ENCODE measurements at places on chromosomes 3 and 15.

GRCh38 chr15:77821188-77821958 lies 188.7 kb upstream of the LINGO1 start:
- no peak for DNase-seq

DNA sequence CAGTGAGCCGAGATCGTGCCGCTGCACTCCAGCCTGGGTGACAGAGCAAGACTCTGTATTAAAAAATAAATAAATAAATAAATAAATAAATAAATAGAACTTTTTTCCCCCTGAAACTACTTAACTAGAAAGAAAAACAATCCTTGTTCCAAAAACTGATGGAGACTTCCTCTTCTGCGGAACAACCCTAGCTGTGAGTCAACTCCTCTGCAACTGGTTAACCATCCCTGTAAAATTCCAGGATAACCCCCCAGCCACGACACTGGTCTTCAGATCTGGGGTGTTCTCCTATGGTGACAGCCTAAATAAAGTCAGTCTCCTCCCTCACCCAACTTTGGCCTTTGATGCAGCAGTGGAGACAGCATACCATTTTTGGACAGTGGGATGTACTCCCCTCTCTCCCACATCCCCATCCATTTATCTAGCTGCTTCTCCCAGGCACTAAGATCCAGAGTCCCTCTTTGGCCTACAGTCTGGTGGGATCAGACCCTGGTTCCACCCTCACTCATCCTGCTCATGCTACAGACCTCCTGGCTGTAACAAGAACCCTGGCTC lies 352.6 kb downstream of the OCA2 start:
- DNase-seq, result no peak

GRCh38 chr3:68874551-68875348 lies 57.6 kb downstream of the TAFA4 start:
- DNase-seq, result no peak

GRCh38 chr15:79549196-79549595 lies 117.1 kb downstream of the MINAR1 start:
- no peak for DNase-seq

GRCh38 chr15:85993116-85993515 lies 86.6 kb upstream of the AGBL1 start:
- no peak for DNase-seq

- DNase-seq, result no peak
These were observed 272.6 kb downstream of the SUCLG2 start for GRCh38 chr3:67381667-67382272.

GRCh38 chr3:20652231-20652986 lies 466.4 kb upstream of the SGO1 start:
- no peak for DNase-seq

DNA sequence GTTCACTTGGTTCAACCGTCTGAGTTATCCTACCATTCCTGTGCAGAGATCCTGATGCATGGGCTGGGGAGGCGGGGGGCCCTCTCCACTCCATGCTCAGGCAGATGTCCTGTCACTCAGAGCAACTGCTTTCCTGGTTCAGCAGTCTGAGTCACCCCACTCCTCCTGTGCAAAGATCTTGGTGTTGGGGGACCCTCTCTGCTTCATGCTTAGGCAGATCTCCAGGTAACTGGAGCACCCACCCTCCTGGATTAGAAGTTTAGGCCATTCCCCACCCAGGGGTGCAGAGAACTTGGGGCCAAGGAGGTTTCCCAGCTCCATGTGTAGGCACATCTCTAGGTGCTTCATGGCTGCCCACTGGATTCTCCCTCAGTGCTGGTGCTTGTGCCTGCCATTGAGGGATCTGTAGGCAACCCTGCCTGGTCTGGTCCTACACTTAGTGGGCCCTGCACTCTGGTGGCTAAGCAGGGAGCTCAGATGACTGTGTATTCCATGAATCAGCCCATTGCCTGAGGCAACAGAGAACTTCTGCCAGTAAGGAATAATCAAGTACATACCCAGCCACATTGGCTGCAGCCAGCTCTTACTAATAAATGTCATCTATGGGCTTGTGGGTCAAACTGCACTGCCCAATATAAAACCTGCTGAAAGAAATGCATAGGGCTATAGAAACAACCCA lies 465.4 kb upstream of the THBS1 start:
- no peak for DNase-seq

DNA sequence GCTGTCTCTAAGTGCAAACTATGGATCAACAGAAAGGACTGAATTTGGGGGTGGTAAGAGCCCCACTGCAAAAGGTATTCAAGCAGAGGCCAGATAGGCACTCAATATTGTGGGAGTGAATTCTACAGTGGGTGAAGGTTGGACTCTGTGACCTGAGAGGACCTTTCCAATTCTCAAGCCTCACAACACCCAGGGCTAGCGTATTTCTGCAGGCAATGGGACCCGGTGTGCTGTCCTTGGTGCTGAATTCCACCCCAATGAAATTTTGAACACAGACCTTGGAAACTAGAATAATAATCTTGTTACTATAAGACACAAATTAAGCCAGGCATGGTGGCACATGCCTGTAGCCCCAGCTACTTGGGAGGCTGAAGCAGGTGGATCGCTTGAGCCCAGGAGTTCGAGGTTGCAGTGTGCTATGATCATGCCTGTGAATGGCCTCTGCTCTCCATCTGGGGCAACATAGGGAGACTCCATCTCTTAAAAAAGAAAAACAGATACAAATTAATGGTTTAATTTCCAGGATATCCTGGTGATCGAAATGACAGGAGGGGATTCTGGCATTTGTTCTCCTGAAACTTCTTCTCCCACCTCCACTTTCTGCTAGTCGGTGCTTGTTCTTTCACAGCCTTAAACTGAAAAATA lies 135.4 kb downstream of the RAB11A start:
- DNase-seq, result no peak

GRCh38 chr3:114384558-114384903 lies 90.7 kb downstream of the TIGIT start:
- DNase-seq, result no peak

GRCh38 chr3:58657571-58658141 lies 8.9 kb downstream of the FAM3D start:
- no peak for DNase-seq

GRCh38 chr15:45340429-45340828 lies 37.9 kb downstream of the GATM start:
- DNase-seq, result no peak

GRCh38 chr3:31932990-31933389 lies 48.1 kb downstream of the OSBPL10 start:
- DNase-seq, result no peak

GRCh38 chr3:8416965-8417364 lies 84.7 kb upstream of the LMCD1 start:
- no peak for DNase-seq

GRCh38 chr3:116211901-116212300 lies 233.4 kb downstream of the LSAMP start:
- no peak for DNase-seq

- DNase-seq, result peak; percentile 6
These were observed 510.1 kb upstream of the CFAP20DC start for GRCh38 chr3:59559721-59560435.

DNA sequence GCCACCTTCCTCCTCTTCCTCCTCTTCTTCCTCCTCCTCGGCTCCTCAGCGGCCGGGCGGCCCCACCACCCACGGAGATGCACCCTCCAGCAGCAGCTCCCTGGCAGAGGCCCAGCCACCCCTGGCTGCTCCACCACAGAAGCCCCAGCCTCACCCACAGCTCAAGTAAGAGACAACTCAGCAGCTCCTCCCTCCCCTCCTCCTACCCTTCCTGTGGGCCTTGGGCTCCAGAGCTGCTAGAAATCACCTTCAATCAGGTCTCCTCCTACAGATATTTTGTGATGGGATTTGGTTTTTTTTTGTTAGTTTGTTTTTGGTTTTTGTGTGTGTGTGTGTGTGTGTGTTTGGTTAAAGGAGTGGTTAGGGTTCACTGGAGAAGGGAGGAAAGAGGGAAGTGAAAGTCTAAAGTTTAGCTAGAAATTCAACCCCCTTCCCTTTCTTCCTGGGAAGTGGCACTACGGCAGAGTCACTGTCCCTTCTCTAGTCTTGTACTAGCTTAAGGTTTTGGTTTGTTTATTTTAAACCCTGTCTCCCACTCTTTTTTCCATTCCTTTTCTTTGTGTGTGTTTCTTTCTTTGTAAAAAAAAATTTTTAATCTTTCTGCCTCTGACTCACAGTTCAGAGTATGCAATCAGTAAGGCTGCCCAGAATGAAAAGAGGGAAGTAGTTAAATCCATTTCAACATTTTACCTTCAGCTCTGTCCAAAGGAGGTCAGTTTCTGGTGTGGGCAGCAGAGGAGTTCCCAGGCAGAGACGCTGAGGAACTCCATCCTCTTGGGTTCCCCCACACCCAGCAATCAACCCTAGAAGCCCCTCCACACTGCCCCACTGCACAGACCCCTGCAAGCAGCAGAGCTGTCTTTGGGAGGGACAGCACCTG lies 29.0 kb upstream of the TIMP4 start:
- no peak for DNase-seq

DNA sequence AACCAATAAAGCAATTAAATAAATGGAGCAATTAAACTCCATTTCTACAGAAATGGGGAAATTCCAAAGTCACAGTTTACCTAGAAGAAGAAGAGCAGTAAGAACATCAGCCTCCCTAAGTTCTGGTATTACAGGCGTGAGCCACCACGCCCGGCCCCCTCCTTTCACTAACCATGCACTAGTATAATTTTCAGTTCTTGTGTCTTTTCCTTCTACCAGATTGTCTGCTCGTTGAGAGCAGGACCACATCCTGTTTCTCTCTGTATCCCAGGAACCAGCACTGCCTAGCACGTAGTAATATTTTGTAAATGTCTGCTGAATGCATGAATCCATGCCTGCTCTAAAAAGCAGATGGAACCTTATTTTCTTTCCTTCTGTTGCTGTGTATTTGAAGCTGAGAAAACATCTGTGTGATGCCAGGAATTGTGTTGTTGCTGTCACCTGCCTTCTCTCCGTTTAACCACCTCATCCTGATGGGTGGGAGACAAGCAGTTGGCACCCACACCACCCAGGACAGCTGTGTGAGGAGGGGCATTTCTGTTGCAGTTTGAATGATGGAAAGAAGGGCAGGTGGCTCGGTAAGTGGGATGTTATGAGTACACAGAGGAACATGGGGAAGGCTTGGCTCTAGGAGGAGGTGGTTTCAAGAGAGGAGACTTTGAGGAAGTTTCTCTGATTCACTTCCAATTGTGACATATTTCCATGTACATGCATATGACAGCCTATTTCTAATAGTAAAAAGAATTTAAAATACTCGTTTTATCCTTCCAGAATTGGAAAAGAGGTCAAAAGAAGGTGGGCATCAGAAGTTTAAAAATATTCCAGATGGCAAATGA lies 30.1 kb downstream of the PXYLP1 start:
- no peak for DNase-seq

DNA sequence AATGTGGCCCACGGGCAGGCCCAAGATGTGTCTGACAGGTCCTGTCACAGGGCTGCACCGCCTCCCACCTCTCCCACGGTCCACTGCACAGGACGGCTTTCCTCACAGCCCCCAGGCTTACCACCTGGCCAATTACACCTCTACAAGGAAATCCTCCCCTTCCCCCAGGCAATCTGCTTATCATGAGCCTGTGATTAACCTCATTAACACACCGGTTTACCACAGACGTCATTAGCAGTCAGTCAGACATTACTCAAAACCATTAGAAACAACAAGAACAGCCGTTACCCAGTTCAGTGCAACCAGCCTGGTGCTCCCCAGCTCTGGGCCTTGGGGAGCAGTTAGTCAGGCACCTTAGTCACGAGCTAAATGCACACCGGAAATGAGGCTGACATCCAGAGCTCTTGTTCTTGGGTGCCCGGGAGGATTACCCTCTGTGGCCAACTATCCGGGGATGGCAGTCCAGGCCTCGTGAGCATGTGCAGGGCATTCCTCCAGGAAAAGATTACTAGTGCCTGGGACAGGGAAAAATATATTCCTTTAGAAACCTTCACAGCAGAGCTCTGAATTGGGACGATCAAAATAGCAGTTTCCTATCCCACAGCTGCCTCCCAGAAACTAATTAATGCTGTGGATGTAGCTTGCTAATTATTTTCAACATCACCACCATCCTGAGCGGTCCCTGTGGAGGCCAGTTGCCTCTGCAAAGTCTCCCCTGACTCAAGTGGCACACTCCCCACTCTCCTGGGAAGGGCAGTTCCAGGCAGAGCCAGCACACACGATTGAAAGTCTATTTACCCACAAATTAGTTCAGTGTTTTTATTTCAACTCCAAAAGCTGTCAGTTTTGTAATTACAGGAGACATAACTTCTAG lies 117.4 kb upstream of the ZBED2 start:
- no peak for DNase-seq

DNA sequence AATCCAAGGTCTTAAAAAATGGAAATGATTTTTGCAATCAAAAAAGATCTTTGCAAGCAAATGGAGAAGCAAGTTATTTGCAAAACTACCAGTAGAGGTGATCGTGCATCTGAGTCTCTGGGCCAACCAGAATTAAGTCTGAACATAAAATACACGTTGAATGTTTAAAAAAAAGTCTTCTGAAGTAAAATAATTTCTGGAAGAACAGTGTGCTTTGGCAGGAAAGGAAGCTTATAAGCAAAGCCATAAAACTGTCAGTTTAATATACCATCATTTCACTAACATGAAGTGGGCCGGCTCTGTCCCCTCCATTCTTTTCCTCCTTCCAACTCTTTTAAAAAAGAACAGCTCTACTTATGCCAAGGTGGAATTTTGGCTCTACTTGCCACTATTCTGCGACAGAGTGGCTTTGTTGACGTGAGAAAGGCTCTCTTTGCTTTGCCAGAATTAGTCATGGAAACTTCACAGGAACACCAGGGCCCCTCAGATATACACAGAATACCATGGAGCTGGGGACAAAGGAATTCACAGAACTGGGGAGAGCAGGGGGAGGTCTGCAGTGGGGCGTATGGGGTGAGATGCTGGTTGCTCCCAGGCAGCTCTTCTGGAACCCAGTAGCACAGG lies 29.8 kb downstream of the FSTL1 start:
- no peak for DNase-seq

DNA sequence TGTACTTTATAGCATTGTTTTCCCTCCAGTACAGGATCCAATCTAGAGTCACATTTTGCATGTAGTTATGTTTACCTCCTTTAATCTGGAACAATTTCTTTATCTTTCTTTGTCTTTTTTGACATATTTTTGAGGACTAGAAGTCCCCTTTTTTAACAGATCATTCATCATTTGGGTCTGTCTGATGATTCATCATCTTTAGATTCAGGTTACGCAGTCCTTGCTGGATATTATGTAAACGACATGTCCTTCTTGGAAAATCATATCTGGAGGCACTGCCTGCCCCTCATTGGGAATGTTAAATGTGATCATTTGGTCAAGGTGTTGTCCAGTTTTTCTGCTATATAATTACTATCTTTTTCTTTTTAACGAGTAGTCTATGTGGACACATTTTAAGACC lies 18.3 kb downstream of the TGM4 start:
- DNase-seq, result no peak

GRCh38 chr3:143521803-143522202 lies 326.5 kb downstream of the SLC9A9 start:
- no peak for DNase-seq

Measured in activated T-helper 1 cell treated with anti-CD3 and anti-CD28 coated beads, Interleukin-2, amount 50 U/mL, for 16 hours (primary cell).